Hematopoietic multipotent progenitor cell treated with erythropoietin and hydrocortisone succinate and interleukin-3 and kit ligand, for 4 days (in vitro differentiated cells): ENCODE measurements at places on chromosomes 16 and 17.
A peak's percentile ranks its signal among the peaks of the same experiment; 100 is the strongest.

- peak; percentile 78 for DNase-seq
Measured at GRCh38 chr17:80264205-80265075, 3.8 kb downstream of the RNF213 start.

DNA sequence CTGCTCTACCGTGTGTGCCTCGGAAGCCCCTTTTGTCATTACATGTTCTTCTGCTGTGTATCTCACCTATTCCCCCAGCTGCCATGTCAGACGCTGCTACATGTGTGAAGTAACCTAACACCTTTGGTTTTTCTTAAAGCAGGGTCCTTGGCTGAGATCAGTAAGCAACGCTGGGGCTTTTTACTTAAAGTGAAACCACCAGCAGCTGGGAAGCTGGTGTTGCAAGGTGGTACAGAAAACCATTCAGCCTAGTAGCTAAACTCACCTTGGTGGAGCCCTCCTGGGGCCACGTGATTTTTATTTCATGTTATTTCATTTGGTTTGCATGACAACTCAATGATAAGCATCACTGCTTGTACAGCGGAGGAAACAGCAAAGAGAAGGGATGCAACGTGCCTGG lies 62.6 kb downstream of the PLCG2 start:
- no peak for DNase-seq

GRCh38 chr17:147796-148740 lies 10.7 kb downstream of the SCGB1C2 start:
- DNase-seq, result no peak

DNA sequence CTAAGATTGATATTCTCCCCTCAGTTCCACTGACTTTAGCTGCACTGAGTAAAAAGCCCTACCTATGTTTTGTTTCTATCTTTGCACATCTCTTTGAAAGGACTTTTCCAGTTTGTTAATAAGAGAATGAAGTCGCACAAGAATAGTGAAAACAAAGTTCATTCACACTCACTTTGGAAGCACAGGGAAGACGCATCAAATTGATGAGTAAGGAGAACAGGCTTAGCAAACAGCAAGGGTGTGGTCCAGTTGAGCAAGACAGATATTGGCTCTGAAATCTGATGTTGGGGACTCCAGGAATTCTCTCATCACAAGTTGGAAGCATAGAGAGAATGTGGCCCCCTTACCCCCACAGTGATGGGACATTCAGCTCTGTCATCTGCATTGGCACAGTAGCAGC lies 221.3 kb downstream of the CDH11 start:
- no peak for DNase-seq

GRCh38 chr16:84383106-84383505 lies 14.8 kb downstream of the ATP2C2 start:
- DNase-seq, result no peak

DNA sequence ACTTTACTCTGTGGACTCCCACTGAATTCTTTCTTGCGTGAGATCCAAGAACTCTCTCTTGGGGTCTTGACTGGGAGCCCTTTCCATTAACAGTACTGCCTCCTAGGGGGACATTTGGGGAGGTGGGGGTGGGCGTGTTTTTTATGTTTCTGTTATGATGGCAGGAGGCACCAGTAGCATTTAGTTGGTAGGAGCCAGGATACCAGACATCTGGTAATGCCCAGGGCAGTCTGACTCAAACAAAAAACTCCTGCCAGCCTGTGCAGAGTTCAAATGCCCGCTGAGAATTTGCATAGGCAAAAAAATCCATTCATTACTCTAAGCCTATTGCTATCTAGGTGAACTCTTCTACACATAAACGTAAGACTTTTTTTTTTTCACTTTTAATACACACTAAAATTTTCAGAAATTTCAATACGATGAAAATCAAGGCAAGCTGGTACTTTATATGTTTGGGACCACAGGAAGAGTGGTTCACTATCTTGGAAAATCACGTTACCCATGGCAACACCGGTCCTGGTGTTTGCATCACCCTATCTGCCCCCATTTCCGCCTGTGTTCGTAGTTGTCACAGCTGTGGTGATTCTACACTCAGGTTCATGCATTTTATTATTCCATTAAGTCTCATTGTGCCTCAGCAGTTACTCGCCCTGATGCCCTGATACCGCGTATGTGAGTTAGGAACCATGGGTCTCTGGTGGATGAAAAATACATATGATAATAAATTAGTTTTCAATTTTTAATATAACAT lies 121.1 kb upstream of the XYLT1 start:
- peak; percentile 58 for DNase-seq
